AG08396 (cell line): ENCODE measurements at places on chromosomes 2 and 18.

- no peak for DNase-seq
Observed at GRCh38 chr2:26683583-26683982, 8.9 kb upstream of the KCNK3 start.

DNA sequence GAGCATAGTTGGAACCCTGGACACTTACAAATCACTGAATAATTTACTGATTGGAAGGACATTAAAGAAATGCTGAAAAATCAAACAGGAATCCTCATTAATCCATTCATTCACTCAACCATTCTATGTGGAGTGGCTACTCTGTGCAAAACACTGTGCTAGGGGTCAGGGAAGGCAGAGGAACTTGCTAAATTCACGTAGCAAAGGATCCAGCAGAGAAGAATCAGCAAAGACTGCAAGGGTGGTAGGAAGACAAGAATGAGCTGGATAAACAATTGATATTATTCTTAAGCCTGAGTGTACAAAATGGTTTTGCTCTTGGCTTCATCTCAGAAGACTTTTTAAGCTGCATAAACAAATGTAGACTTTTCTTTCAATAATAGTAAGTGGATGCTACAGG lies 164.3 kb upstream of the CAVIN2 start:
- DNase-seq, result peak; percentile 11

- DNase-seq, result no peak
Observed at GRCh38 chr2:160210599-160211138, 10.6 kb upstream of the ITGB6 start.

DNA sequence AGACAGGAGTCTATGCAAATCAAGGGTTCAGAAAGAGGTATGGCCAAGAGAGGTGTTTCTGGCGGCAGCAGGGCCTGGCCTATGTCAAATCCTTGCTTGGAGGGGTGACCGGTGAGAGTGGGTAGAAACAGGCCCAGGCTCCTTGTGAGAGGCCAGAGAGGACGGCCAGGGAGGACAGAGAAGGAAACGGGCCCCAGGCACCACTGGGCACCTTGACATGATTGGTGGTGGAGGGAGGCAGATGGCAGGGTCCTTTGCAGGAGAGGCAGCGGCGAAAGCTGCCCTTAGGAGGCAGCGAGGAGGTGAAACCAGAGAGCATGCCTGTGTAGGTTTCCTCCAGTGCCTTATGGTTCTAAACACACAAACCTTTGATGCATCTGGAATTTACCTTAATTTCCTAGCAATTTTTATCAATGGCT lies 6.2 kb downstream of the RAMP1 start:
- DNase-seq, result no peak

DNA sequence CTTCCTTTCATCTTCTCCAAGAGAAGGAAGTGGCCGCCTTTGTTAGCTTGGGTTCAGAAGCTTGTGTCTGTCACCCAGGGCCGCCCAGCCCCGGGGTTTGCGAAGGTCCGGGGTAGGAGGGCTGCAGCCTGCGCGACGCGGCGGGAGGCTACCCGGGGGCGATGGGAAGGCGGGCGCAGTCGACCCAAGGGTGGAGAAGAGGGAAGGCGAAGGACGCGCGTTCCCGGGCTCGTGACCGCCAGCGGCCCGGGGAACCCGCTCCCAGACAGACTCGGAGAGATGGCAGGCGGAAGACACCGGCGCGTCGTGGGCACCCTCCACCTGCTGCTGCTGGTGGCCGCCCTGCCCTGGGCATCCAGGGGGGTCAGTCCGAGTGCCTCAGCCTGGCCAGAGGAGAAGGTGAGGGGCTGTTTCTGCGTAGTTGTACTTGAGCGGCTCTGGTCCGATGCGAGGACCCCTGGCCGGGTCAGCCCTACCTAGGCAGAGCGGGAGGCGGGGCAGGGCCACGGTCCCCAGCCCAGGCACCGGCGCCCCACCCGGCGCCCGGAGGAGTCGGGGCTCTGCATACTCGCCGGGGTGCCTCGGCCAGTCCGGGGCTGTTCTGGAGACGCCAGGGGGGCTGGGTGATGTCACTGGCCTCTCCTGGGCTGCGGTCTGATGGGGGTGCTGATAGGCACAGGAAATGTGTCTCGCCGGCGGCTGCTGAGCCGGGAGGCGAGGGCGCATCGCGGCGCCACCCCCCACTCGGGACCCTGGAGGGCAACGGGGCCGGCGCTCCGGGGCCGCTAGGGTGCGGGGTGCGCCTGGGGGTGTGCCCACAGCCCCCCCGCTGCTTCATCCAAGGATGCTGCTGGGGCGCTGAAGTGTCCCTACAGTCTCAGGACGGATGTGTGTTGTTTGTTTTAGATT lies at the start of gene QPCT:
Gene QPCT (plus strand): TSS at position 178 of the 909 bp plus-strand sequence. CDS start 102 bp downstream, at position 280.
- peak; percentile 77 for DNase-seq

GRCh38 chr2:71605173-71605641 lies 151.8 kb downstream of the DYSF start:
- DNase-seq, result no peak

- peak; percentile 47 for DNase-seq
Observed at GRCh38 chr2:207467716-207468347, 61.9 kb upstream of the CREB1 start.

DNA sequence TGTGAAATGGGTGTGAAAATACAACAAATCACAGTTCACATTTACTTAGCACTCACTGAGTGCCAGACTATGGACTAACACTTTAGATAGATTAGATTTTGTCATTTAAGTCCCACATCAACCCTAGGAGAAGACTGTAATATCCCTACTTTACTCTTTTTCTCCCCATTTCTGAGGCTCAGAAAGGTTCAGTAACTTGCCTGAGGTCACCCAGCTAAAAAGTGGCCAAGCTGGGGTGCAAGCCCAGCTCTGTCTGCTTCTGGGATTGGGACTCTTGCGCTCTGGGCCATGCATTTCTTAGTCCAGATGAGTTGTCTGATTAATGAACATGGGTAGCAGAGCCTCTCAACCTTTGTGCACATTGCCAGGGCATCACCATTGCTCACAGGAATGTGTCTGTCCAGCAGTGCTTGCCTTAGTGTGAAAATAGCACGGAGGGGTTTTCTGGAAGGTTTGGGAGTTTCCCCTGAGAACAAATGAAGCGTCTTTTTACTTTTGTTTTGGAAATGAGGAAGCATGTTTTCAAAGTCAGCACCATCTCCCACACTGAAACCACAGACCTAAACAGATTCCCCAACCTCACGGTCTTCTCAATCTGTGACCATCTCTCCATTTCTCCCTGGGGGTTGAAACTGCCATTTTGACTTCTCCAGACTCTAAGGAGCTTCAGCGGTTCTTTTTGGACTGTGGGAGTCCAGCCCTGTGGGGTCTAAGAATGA lies 31.9 kb downstream of the NRP2 start:
- DNase-seq, result no peak
